Kasumi-1 (cell line): ENCODE measurements at places on chromosomes 5 and 9.

DNA sequence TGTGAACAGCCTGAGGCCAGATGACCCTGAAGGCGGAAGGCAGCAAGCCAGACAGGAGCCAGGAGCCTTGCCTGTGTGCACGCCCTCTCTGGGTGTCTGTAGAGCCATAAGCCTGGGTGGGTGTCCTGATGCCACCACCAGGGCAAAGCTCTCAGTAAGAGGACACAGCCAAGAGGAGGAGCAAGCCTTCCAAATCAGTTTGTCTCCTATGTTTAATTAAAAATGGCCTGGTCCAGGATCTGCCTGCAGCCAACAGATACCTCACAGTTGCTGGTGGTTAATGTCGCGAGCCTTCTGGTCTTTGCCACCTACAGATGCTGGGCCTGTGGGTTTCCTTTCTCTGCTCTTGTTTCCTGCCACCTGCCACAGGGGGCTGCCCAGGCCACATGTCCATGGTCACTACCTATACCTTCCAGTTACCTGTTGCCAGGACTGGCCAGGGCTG lies 56.9 kb downstream of the SYK start:
- peak; percentile 29 for DNase-seq

- DNase-seq: no peak
These were observed 170.7 kb upstream of the PHYKPL start for GRCh38 chr5:178403351-178403750.

DNA sequence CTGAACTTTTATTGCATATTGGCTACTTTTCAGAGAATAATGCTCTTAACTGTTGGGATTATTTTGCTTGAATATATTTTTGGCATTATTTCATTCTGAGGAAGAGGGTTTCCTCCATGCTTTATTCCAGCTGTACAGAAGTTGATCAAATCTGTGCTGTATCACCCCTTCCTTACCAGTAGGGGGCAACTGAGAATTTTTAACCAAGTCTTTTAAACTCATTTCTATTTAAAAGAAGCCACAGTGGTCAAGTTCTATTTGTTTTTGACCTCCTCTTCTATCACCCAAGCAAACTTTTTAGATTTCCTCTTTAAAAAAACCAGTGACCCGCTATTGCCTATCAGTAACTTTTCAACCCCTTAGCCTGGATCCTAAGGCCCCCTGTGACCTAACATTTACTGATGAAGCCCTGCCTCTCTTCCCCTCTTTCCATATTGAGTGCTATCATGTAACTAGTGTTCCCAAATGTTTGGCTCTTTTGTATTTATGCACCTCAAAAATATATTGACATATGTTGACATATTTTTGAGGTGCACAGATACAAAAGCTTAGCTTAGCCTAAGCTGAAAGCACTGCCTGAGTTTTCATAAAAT lies 80.6 kb downstream of the FBXO4 start:
- DNase-seq: peak; percentile 43

GRCh38 chr5:98977723-98978122 lies 48.9 kb upstream of the CHD1 start:
- no peak for DNase-seq

- no peak for DNase-seq
These were observed 43.2 kb upstream of the MAMDC2 start for GRCh38 chr9:70000469-70000868.

- no peak for DNase-seq
These were observed 23.0 kb downstream of the EPB41L4B start for GRCh38 chr9:109297899-109298298.

GRCh38 chr5:168404365-168404764 lies 81.9 kb upstream of the RARS1 start:
- DNase-seq: no peak

GRCh38 chr9:134449180-134449916 lies 123.1 kb downstream of the RXRA start:
- DNase-seq: peak; percentile 95

GRCh38 chr9:89038382-89039103 lies 47.3 kb downstream of the S1PR3 start:
- no peak for DNase-seq

DNA sequence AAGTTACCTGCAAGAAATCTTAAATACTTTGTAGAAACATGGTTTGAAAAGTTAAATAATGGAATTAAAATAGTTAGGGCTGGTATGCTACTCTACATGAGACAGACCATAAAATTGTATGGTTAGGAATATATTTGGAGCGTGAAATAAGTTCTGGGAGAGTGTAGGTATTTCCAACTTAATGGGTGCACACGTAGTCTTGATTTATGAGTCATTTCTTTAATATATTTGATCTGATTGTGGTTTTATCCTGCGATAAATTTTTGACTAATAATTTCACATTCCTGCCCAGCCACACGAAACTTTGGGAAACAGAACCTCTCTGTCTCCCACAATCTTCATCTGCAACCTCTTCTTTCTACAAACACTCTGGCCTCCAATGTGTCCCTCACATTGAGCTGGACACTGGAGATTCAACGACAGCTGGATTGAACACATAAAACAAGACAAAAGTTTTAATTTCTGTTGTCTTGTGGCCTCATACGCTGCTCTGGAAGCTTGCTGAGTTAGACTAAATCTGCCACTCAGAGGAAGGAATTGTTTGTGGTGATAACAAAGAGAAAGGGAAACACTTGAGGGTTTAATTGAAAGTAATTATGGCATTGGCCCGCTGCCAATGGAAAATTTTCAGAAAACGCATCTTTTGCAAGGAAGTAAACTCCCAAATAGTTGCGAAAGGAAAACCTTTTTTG lies 201.8 kb upstream of the ZNF608 start:
- no peak for DNase-seq

DNA sequence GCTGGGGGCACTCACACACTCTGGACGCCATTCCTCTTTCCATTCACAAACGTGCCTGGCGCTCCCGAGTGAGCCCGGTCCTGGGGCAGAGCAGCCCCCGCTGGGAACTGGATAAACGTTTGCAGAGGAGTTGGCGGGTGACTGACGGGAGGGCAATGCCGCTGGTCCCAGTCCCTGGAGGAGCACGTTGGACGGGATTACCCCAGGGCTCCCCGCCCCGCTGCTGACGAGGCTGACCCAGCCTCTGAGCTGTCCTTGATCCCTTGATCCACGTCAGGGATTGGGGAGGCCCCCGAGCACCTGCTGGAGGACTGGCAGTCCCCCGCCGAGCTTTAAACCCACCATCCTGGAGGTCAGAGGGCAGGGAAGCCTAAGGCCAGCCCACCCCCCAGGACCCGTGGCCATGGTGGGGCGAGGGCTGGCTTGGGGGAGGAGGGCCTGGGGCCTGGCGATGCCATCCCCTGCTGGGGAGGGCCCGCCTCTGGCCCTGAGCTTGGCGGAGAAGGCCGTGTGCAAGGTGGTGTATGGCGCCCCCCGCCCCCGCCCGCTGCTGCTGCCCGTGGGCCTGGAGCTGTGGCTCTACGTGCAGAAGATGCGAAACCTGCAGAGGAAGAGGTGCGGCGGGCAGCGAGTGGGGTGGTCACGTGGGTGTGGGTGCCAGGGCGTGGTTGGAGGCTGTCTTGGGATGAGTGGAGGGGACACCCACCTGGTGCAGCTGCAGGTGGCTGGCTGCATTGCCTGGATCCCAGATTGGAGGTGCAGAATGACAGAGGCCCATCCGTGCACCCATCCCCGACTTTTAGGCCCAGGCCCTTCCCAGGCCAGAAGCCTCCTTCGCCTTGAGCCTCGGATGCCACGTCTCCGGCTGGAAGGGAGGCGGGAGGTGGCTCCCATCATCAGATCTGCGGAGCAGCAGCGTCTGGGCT lies 4.5 kb downstream of the GPSM1 start:
- no peak for DNase-seq

DNA sequence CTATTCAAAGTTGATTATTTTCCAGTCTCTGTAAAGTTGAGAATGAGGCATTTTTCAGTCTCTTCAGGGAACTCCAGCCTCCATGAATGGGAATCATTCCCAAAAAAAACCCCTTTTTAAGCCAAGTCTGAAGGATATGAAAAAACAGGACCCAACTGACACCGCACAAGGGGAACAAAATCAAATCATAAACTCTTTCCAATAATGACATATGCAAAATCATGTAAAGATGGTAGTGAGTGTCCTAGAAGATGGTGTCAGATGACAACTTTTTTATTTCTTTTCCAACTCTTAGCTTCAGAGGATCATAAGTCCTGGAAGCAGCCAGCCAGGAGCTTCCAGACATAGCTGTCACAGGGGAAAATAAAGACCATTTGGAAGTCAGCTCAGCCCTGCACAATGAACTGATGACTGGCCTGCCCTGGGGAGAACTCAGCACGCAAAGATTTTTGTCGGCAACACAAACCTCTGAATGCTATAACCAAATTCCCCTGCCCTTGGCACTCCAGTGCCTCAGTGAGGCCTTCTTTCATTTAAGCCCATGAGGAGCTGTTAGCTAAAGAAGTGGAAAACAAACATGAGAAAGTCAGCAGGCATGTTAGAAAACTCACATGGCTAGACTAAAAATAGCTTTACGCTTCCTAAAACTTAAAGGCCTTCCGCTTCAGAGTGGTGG lies 85.4 kb downstream of the SLC1A3 start:
- DNase-seq: no peak

DNA sequence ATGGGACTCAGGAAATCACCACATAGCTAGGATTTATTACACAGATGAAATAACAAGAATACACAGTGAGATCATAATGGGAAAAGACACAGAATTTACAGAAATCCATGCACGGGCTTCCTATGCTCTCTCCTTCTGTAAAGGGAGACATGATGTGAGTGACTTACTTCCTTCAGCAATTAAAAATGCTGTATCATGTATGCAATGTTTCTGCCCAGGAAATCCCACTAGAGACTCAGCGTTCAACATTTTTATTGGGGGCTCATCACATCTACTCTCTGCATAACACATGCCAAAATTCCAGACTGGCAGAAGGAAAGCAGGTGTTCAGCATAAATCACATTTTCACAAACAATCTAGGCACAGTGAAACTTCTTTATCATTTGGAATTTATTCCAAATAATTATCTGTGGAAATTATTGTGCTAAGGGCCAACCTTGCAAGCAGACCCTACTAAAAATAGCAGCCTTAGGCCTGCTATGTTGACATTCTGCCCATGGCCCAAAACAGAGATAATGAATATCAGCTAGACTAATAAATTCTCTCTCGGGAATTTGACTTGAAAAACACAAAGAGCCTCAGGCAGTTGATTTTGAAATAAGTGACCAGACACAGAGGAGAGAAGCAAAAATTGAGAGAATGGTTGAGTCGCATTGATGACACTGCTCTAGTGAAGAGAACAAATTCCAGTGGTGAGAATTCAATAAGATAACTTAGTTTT lies 31.4 kb upstream of the SELENOP start:
- no peak for DNase-seq

DNA sequence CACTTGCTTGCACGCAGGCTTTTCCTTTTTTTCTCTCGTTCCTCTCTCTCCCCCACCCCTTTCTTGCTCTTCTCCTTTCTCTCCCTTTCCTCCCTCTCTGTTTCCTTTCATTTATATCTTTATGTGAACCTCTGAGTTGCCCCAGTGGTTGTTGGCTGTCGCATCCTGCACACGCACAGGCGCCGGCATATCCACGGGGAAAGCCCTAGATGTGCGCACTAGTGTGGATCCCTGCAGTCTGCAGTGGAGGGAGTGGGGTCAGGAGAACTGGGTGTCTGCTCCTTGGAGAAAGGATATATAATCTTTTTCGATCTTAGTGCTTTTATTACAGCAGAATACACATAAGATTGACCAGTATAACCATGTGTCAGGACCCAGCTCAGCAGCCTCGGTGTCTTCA lies 223.5 kb downstream of the FANCC start:
- no peak for DNase-seq

DNA sequence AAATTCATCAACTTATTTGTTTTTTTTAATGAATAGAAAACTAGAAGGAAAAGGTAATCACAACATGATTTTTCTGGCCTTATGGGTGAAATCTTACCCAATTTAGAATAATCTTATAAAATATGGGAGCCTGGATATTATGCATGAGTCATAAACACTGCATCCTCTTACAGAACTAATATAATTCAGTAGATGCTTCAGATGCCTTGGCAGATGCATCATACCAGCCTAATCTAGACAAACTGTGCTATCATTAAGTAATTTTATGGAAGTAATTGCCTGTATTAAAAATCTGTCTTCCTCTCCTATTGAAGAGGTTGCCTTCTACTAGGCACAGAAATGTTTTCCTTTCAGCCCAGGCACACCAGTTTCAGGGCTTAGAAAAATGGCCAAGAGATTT lies 2384.6 kb upstream of the WWC1 start:
- DNase-seq: no peak

- no peak for DNase-seq
These were observed 23.5 kb downstream of the PDGFRB start for GRCh38 chr5:150131978-150132694.

DNA sequence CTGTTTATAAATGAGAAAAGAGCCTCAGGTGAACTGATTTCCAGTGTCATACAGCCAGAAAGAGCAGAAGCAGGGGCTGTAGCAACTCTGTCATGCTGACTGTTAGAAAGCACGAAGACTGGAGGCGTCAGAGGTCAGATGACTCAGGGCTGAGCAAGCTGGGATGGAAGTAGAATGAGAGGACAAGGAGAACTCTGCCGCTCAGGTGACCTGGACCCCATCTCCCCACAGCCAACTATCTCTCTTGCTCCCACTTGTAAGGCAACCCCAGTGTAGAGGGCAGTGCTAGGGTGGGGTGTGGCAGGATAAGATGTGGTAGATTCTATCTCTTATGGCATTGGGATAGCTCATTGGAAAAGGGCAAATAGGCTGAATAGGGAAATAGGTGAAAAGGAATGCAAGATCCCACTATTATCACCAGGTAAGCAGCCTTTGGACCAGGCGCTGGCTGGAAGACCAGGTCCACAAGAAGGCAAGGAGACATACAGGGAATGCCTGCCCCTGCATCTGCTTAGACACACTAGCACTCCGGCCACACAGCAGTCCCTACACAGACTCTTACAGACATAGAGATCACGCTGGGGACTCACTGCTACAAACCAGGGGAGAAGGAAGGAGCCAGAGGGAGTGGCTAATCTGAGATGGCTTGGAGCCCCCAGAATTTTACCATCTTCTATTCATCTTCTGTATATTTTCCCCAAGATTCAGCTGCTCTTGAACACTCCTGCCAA lies 21.2 kb upstream of the LOX start:
- no peak for DNase-seq
